ENCODE measurements at places on chromosomes 12 and 14.
A peak's percentile ranks its signal among the peaks of the same experiment; 100 is the strongest.

DNA sequence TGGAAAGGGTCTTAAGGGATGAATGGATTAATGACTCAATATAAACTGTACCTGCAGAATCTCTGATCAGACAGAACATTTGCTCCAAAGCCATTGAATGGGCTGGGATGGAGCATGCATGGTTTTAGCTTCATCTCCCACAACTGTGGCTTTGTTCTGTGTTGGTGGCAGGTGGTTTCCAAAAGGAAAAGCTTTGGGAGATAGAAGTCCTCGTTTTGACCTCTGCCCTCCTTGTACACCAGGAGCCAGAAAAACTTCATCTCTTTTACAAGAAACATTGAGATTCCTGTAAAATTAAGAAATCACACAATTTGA lies 39.5 kb downstream of the GPR65 start:
- DNase-seq: no peak

DNA sequence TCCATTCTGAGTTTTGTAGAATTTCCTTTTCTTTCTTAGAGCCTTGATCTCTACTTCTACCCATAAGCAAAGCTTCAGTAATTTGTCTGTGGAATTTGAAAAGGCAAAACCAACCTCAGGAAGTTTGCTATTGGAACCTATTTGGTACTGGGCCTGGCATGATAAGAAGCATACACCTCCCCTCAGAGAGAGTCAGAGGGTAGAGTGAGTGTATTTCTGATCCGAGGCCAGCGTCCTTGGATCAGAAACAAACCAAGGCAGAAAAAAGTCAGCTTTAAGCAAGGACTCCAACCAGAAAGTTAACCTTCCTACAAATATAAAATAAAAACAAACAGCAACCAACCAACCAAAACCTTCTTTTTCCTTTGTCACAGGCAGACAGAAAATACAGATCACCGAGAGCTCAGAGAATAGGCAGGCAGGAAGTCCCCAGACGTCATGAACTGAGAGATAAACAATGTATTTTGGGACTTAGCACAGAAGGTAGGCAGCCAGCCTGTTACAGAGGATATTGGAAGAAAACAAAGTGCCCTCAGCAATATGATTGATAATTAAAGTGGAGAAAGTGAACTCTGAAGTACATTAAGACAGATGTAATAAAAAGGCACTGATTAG lies 141.5 kb downstream of the NEDD1 start:
- no peak for DNase-seq

- DNase-seq: peak; percentile 73
These were observed at the start of gene LUM for GRCh38 chr12:91111366-91112325. Gene LUM, minus strand, starts transcription at chr12:91111494. Its CDS starts 2,515 bp downstream, at chr12:91108979.

DNA sequence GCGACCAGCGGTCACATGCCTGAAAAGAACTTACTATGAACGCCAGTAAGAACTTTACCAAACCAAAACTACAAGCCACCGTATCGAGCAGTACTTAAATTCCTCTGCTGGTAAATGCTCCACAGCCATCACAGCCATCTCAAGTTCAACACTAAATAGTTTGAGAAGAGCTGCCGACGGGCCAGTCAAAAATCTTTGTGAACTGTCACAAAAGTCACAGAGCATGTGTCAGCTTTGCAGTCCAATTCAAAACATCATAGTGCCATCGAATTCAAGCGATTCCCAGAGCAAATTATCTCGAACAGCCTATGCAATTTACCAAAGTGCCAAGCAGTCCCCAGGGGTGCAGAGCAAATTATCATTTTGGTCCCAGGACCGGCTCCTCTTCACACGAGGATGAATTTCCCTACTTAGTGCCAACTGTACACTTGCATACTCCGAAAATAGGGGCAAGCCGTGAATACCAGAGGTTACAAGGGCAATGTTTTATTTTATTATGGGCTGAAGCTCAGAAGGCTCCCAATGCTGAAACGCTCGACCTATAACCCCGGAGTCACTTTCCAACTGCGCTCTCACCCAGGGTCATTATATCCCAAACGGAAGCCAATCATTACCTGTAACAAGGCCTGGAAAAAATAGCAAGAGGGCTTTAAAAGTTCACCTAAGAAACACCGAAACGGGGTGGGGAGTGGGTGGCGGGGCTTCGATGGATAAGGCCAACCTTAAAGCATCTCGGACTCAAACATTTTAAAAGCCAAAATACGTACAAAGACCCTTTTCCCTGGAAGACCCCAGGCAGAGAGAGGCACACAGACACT lies 1.1 kb downstream of the LRP6 start:
- peak; percentile 70 for DNase-seq

- peak; percentile 25 for DNase-seq
These were observed 27.0 kb upstream of the INSM2 start for GRCh38 chr14:35506927-35507326.

- DNase-seq: peak; percentile 95
These were observed 58.1 kb downstream of the PLEKHG3 start for GRCh38 chr14:64762044-64763034.

GRCh38 chr14:78316052-78316451 lies 145.9 kb downstream of the NRXN3 start:
- DNase-seq: no peak

GRCh38 chr14:92978229-92979021 lies 55.5 kb downstream of the CHGA start:
- DNase-seq: no peak

DNA sequence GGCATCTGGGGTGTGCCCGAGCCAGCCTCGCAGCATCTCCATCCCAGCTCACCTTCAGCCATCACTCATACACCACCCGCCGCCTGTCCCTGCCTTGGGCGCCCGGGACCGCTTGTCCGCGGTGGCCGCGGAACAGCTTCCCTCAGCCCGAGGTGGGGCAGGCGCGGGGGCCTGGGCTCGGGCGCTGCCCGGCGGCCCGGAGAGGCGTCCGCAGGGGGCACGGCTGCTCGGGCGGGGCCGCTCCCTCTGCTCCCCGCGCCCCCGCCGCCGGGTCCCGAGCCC lies 430 bp downstream of the SLC41A2 start:
- DNase-seq: no peak

- no peak for DNase-seq
These were observed 142.6 kb downstream of the NPAS3 start for GRCh38 chr14:33081259-33081658.

GRCh38 chr12:85798122-85798521 lies 38.1 kb downstream of the RASSF9 start:
- no peak for DNase-seq

GRCh38 chr12:116306968-116307367 lies 29.5 kb upstream of the MED13L start:
- DNase-seq: no peak

GRCh38 chr14:99757331-99758070 lies 35.7 kb upstream of the EML1 start:
- peak; percentile 86 for DNase-seq

DNA sequence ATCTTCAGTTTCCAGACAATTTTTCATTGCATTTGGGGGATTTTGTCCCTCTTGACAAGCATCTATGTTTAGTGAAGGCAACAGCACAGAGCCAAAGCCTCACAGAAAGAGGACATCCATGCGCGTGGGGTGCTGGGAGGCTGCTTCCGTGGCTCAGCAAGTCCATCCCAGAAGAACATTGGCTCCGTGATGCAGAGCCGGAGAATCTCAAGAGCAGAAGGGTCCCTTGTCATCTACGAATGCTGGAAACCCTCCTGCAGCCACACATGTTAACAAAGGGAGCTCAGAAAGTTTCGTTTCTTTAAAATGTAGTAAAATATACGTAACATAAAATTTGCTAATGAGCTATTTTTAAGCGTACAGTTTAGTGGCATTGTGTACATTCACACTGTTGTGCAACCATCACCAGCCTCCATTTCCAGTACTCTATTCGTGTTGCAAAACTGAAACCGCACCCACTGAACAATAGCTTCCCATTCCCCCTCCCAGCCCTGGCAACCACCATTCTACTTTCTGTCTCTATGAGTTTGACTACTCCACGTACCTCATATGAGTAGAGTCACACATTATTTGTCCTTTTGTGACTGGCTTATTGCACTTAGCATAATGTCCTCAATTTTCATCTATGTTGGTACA lies 185.9 kb downstream of the TTC7B start:
- DNase-seq: no peak

DNA sequence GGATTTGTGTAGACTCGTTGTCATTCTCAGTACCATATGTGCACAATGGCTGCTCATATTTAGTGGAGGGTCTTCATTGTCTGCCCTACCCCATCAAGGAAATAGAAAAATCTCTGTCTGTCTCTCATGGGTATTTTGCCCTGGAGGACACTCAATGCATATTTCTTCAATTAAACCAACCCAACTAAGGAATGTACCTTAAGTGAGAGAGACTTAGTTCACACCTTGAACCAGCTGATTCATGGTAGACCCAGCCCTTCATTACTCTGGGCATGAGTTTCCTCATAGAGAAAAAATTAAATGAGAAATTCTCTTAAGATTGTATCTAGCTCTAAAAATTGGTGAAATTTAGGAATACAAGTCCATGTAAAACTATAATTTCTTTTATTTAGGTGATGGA lies 107.1 kb upstream of the PLEKHG7 start:
- no peak for DNase-seq

DNA sequence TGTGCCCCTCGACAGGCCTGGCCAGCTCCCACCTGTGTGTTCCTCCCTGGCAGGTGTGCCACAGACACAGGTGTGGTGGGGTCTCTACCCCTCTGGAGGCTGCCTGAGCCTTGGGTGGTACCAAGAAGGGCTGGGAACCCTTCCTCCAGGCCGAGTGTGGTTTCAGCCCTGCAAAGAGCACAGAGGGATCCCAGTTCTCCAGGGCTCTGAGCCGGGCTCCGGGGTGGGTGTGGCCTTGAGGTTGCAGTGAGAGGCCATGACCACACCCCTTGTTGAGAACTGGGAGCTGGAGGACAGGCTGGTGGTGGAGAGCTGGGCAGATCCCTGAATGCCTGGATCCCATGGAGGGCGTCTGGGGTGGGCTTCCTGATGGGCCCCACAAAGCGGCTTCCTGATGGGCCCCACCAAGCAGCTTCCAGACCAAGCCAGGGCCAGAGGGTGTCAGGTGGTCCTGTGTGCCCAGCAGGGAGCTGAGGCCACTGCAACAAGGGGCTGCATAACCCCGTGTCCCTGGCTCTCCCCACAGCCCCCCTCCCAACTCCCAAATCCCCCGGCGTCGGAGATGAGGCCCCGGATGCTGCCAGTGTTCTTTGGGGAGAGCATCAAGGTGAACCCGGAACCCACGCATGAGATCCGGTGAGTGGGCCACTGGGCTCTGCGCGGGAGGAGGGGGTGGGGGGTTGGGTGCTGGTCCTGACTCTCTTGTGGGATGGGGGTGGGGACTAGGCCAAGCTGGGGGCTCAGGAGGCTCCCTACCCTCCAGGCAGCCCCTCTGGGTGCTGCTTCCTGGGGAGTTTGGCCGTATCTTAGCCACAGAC lies 16.6 kb downstream of the RFLNA start:
- no peak for DNase-seq

- DNase-seq: no peak
These were observed 71.7 kb downstream of the IPO8 start for GRCh38 chr12:30624009-30624408.

DNA sequence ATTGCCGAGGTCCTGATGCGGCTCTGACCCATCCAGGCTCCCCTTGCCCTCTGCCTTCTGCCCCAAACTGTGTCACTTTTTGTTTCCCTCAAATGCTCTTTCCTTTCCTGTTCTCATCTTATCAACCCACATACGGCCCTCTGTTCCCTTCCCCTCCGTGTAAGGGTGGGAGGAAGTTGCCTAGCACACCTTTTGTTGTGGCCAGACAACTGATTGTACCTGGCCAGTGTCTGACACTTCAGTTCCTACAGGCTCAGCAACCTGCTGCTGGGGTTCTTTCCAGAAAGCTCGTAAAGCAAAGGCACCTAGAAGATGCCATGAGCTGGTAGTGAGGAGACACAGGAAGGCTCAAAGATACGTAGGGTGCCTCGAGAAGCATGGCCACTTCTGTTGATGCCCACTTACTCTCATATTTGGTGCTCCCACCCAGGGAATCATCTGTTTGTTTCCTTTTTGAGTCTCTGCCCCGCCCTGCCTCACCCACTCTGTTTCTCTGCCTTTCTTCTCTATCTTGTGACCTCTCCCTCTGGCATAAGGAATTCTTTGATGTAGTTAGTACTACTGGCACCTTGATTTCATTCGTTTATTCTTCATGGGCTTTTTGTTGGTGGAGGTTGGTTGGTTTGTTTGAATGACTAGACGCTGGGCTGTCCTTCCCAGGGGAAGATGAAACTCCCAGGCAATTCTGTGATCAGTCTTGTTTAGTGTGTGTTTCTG lies 152.4 kb upstream of the FKBP4 start:
- no peak for DNase-seq

DNA sequence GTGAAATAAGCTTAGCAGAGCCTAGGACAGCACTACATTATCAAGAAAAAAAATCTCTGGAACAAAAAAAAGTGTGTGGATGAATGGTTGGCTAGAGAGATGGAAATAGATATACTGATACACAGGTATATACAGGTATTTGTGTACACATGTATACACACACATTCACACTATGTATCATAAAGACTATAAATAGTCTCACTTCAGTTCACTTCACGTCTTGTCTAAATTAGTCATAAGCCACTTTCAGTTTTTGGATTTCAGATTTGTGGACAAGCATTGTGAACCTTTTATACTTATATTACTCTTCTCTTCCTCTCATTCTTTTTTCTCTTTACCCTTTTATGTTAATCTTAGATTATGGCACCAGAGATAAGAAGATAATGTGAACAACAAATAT lies 41.8 kb upstream of the SLC6A15 start:
- no peak for DNase-seq

DNA sequence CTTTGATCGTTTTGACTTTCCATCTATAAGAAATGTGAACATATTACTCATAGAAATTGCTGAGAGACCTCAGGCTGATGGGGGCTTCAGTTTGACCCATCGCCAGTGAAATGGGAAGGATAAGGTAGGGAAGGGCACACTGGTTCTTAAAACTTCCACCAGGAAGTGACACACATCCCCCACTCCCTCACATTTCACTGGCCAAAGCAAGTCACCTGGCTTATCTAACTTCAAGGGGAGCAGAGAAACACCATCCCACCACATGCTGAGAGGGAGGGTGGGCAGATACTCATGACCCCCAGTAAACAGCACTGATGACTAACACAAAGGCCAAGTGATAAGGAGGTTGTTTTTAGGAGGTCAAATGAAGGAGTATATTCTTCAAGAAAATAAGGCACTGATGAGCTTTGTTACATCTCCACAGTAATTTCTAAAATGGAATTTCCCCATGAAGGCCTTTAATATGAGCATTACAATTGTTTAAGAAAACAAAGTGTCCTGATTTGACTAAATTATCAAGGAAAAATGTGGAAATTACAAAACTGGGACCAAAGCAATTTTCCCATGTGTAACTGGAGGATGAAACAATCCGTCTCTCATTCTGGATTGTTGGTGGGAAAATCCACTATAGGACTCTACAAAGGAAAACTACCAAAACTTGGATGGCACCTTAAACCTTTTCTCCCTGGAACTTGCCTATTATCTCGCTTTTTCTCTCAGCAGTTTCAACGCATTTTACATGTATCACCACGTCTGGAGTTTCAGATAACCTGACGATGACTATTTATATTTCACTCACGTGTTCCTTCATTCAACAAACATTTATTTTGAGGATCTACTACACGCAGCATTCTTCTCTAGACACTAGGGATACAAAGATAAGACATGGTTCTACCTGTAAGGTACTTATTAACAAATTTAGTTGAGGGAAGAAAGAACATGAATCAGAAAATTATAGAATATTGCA lies 91.8 kb upstream of the EEA1 start:
- DNase-seq: no peak

GRCh38 chr14:30153717-30154116 lies 226.1 kb upstream of the PRKD1 start:
- DNase-seq: no peak
